ENCODE measurements at places on chromosomes 3 and 15.

DNA sequence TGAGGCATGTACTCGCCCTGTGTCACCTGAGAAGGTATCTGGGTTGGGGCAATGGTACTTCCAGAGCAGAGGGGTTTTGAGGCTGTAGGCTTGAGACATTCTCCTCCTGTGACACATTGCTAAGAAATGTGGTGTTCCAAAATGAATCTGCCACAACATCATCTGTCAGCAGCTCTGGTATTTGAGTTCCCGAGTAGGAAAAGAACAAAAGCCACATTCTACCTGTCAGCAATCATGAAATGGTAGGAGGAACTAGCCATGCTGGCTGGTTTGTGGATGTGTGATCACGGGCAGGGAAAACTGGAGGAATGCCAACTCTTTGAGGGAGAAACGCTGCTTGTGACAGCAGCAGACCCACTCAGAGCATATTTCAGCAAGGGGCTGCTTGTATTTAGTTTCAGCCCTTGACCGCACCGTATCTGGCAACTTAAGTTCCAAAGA lies 579.4 kb upstream of the TBL1XR1 start:
- no peak for DNase-seq

GRCh38 chr3:1135194-1135593 lies 42.4 kb downstream of the CNTN6 start:
- DNase-seq: no peak

DNA sequence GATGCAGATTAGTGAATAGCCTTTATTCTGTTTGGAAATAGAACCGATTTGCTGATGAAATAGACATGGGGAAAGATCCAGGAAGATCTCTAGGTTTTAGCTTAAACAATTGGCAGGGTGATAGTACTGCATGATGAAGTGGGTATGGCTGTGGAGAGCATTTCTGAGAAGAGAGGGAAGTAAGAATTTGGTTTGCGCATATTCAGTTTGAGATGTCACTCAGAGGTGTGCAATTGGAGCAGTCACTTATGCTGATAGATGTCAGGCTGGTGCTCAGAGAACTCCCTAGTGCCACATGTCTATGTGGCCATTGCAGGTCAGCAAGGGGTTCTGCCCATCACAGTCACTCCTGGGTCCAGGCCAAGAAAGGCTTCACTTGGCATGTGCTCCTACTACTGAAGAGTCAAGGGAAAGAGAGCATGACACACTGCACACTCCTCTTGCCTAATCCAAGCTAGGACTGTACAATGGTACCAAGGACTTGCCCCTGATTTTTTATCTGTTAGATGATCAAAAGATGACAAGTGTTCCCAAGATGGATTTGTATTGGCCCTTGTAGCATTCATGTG lies 57.2 kb upstream of the ST8SIA2 start:
- no peak for DNase-seq

GRCh38 chr15:51082246-51082645 lies 12.5 kb downstream of the TNFAIP8L3 start:
- DNase-seq: no peak

GRCh38 chr3:133882986-133883586 lies 12.6 kb downstream of the RAB6B start:
- no peak for DNase-seq
